ENCODE measurements at places on chromosomes 2 and 18.

DNA sequence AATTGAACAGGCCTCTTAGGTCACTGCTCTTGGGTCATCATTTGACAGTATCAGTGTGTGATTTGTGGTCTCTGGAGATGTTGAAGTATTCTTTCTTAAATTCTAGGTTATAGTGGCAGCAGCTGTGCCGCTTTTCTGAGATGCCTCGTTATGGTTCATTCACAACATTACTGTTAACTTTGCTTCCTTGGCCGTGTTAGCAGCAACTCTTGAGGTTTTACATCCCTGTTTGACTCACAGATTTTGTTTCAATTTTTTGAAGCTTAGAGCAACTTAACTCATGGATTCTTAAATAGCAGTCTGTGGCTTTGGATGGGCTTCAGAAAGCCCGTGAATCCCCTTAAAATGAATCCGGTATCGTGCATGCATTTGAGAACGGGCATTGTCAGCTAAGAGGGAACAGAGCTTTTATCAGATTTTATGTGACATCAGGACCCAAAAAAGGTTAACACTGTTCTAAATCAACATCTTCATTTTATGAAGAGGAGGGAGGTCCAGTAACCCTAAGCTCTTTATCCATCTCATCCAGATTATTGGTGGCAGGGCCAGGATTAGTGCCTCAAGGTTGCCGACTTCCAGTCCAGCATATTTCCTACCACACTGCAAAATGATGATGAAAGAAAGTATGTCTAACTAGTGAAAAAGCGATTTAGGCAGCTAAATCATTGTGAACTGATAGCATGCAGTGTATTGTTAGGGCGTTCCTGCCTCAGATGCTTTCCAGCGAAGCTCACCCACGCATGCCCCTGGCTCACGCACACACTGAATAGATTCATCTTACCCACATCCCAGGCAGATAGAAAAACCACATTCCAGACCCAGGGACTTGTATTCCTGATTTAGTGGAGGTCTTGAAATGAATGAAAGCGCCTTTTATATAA is 5.1 kb downstream of the TRIB2 start:
- DNase-seq, result no peak

DNA sequence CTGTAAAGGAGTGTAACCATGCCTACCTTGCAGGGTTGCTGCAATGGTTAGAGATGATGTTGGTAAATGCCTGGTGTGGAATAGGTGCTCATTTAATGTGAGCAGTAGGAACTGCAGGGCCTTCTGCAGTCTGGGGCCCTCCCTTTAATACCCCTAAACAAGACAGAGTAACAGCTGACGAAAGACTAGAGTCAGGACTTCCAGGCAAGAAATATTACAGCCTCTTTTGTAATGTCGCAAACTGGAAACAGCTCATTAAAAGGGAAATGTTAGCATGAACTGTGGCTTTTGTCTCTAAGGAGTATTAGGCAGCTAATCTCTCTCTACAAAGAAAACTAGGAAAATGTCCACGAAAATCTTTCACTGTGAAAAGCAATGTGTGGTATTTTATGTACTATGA is 26.0 kb downstream of the MARCO start:
- no peak for DNase-seq

DNA sequence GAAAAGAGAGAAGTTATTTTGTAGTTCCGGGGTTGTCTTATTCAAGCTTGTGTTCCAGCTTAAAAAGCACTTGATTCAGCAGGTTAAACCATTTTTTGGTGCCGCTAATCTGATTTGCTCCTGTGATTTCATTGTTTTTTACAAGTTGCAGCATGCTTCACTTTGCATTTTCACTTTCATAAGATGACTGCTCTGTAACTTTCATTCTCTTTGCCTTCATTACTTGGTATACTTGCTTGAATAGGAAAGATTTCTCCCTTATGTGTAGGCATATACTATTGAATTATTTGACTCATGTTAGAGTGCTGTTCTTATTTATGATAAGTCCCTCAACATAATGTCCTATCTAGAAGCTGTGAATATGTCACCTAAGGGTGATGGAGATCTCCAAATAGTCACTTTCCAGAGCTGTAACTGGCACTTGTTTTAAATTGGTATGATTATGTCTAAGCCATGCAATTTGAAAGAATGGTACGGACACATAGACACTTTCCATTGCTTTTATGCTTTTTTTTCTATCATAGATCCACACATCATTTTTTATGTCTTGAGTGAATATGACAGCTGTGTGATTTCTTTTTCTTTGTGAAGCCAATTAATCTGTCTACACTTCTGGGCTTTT is 254.5 kb downstream of the DSEL start:
- no peak for DNase-seq

DNA sequence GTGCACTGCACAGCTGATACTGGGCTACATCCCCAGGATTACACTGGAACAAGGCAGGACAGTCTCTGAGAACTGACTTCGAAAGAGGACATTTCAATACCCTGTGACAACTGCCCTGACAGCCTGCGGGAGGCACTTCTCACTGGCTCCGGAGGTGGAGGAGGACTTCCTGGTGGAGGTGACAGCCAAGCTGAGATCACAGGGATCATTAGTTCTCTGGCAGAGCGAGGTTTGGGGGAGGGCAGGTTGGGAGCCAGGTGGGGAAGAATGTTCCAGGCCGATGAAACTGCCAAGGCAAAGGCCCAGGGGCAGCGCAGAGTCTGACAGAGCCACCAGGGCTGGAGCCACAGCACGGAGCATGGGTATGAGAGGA is 28.0 kb upstream of the NPAS2 start:
- no peak for DNase-seq

DNA sequence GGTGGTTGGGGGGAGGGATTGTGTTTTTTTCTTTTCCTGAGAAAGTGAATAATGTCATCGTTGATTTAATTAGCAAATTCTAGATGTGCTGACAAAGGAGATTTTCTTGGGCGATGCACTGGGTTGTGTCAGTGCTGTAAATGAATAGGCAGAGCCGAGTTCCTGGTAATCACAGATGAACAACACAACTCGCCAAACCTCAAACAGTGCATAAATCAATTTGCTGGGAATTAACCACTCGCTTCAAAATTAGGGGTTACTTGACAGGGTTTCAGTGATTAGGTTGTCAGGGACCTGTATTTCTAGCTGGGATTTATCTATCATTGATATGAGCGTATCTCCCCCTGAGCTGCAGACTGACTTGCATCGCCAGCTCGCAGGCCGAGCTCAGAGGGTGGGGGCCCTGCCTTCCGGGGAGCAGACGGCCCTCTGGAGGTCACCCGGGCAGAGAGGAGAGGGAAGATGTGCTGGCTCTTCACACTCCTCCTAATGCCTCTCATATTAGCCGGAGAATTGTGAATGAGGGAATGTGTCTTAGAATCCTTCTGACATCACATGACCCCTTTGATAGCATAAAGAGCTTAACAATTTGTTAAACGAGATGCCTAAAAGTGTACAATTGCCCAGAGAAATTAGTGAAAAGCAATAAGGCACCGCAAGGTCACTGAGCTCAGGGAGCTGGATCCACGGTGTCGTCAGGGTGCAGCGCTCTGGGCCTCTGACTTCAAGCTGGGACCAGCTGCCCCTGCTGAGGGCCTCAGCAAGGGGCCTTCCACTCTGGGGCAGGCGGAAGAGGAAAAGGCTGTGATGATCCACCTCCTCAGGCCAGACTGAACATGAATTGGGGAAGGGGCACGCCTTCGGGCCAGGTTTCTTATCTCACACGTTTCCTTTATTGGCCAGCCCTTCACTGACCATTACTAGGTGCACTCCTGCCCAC is 48.9 kb downstream of the SMIM21 start:
- no peak for DNase-seq

DNA sequence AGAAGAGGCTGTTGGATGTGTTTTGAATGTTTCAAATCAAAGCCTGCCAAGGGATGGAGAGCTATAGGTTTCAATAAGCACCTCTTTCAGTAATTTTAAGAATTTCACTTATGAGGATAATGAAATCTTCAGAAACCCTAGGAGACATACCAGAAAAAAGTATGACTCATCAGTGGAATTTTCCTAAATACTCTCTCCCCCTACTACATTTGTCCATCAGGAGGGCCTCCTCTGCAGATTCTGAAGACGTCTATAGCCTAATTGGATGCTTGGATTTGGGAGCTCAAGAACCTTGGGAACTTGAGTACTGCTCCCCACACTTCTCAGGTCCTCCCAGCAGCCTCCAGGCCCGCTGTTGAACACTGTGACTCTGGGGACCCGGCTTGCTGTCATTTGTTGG is 374.3 kb downstream of the SLC4A3 start:
- DNase-seq, result no peak

- DNase-seq, result no peak
Observed at GRCh38 chr2:33927756-33928155, 328.7 kb upstream of the FAM98A start.

- no peak for DNase-seq
Observed at GRCh38 chr2:165281387-165281786, 42.2 kb downstream of the SCN2A start.

GRCh38 chr18:41875094-41875780 is 79.8 kb upstream of the PIK3C3 start:
- DNase-seq, result no peak

- DNase-seq, result no peak
Observed at GRCh38 chr2:216499641-216500218, 1.1 kb downstream of the RPL37A start.

DNA sequence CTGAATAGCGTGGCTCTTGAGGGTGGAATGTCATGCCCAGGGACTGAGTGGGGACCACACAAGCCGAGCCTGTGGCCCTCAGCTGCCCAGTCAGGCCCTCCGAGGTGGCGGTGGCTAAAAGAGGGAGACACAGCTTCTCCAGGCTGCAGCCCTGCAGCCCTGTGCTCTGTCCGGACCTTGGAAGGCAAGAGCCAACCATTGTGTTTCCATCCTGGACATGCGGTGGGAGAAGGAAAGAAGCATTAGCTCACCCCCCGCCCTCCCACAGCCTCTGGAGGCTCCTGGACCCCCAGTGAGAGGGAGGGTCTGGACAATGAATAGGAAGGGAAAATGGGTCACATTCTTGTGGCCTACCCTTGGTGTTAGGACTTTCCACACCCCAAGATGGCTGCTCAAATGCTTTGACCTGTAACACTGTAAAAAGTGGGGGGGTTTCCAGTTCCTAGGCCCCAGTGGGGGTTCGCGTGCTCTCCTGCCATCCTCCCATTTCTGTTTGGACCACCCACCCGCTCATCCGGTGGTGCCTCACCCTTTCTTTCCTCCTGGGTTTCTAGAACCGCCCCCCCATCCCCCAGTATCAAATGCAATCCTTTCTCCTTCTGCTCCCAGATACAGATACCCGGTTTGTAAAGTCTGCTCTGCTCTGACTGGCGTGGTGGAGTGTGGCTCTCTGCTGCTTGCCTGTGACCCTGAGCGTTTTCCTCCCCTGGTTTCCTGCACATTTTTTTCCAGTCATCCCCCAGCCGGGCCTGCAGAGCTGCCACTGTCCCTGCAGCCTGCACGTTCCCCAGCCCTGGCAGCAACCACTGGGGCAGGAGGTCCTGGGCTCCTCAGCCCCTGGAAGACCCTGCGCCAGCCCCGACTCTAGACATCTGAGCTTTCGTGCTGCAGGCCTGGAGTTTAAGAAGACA is 36.3 kb upstream of the SMAD7 start:
- no peak for DNase-seq

- no peak for DNase-seq
Observed at GRCh38 chr2:46485002-46485401, 5.6 kb downstream of the TMEM247 start.

DNA sequence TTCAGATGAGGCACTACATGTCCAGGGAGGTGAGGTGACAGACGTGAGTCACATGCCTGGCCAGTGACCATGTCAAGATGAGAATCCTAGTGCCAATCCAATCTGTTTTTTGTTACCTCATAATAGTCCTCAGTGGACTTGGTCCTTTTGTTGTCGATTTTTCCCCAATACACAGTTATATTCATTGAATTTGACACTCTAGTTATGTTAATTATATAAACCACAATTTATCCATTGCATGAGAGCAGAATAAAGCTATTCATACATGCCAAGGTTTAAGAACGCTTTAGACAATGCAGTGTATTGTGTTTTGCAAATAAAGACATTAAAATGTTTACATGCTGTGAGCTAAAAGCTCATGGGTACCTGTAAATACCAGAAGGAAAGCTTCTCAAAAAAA is 21.6 kb upstream of the TMEFF2 start:
- DNase-seq, result no peak

DNA sequence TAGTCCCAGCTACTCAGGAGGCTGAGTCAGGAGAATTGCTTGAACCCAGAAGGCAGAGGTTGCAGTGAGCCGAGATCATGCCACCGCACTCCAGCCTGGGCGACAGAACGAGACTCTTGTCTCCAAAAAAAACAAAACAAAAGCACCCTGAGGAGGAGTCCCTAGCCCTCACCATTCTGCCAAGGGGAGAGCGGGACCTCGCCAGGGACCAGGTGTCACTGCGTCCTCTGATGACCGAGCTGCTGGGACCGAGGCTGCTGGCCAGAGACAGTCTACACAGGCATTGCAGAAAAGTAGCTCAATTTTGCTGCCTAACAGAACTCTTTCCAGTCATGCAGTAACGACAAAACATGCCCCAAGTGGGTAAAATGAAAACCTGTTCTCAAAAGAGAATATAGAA is 18.4 kb downstream of the NCK2 start:
- no peak for DNase-seq

- no peak for DNase-seq
Observed at GRCh38 chr2:62202019-62202722, 6.3 kb downstream of the B3GNT2 start.

DNA sequence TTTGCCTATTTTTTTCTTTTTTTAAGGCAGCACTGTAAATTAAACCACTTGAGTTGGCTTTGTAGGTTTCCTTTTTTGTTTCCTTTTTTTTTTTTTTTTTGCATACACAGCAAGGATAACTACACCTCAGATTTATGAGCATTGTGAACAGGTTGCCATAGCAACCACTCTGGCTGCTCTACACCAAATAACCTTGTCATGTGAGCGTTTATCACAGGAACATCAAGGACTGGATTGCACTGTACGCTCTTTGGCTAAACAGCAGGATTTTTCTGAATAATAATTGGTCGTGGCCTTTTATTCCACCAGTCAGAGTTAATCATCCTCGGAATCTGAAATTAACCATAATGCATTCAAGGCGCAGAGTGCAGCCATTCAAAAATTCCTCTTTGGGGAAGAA is 199.1 kb upstream of the SLC14A2 start:
- no peak for DNase-seq

GRCh38 chr2:169716238-169716886 is 17.3 kb upstream of the KLHL23 start:
- DNase-seq, result peak; percentile 60

- no peak for DNase-seq
Observed at GRCh38 chr18:67651438-67651837, 134.9 kb upstream of the DSEL start.

DNA sequence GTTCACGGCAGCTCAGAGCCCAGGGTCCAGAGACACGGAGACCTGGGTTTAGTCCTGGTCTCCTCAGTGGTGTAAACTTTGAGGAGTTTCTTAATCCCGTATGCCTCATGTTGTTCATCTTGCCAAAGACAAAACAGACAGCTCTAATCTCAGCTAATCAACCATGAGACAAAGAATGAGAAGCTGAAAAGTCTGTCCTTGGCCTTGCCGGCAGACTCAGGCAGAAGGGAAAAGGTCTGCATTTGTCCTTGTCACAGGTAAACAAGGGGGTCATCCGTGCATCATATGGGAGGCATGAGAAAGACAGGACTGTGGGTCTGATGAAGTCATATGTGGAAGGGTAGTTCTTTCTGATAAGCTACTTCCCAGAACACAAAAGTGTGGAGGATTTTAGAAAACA is 1.8 kb upstream of the ARMC9 start:
- no peak for DNase-seq
